Psoas muscle (tissue), 8 donors: ENCODE measurements at places on chromosomes 16 and 17.

DNA sequence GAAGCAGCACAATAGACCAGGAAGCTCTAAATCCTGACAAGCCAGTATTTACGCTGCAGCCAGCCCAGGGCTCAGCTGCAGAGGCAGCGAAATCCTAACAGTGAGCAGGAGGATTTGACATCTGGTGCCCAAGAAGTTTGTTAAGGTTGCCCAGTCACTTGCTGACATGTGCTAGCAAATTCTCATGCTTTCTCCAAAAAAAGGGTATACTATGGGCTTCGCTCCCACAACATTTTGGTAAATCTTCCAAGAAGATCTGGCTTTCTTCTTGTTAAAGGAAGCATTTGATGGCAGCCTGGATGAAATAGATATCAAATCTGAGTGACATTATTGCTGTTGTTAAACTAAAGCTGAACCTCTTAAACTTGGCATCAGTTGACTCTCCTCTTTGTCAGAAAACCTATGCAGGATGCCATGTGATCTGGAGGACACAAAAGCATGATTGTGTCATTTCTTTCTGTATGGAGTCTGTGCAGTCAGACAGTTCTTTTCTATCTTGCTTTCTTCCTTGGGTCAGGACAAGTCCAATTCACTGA lies 949.7 kb upstream of the RBFOX1 start:
- no peak for DNase-seq

DNA sequence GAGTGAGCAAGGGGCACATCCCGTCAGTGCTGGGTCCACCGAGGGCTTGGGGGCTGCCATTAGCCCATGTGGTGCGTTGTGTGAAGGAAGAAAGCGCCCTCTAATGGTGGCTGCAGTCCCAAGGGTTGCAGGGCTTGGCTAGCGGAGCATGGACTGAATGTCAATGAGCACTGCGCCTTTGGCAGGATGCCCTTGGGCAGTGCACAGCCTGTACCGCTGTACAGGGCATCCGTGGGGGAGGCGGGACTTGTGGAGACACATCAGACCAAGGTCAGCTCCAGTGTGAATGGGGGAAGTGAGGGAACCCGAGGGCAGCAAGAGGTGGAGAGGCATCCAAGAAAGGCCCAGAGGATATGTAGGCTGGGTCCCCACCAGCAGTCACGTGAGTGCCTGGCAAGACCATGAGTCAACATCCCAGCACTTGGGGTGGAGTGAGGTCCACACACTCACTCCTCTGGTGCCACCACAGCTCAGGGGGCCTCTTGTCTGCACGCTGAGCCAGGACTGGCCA lies 75.5 kb upstream of the MED9 start:
- DNase-seq = peak; percentile 46

DNA sequence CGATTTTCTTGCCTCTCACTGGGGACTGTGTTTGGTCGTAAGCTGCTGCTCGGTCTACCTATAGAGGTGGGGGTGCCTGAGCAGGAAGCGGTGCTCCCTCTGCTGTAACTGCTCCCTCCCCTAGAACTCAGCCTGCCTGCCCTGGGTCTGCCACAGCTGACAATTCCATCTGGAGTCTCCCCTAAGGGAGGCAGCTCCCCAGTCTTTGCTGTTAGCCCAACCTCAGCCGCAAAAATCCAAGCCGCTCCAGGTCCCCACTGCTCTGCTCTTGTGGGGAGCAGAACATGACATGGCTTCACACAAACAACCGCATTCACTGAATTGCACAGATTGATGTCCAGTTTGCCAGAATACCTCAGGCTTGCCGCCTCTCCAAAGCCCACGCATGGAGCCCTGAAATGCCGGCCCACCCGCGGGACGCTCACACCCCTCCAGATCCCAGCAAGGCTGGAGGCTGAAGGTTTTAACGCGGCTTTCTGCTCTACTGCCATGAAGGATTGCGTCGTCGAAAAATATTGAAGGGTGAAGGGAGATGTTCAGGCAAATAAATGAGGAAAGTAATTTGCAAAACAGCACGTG lies 221.5 kb upstream of the FOXF1 start:
- DNase-seq = no peak

DNA sequence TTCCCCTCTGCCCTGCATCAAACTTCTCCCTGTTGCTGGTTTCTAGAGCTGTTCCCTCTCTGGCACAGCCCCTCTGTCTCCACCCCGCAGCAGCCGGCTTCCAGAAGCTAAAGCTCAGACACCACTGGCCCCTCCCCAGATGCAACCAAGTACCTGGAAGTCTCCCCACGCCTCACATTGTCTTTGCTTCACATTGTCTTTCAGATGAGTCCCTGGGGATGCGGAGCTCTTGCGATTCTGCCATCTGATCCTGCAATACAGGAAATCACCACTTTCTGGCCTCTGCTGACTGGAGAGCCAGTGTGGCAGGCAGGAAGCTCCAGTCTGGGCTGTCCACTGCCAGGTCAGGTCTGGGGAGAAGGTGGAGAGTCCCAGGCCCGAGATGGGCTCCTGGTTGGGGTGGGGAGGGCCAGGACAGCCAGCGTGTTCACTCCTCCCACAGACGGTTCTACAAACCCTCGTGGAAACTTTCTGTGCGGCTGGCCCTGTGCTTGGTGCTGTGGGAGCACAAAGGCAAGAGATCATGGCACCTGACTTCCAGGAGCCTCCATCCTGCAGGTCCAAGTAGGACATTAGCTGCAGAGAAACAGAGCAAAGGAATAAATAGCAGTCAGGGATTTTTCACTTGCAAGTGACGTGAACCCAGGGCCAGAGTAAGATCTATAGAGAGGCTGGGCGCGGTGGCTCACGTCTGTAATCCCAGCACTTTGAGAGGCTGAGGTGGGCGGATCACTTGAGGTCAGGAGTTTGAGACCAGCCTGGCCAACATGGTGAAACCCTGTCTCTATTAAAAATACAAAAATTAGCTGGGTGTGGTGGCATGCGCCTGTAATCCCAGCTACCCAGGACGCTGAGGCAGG lies 47.9 kb upstream of the MAP3K14 start:
- no peak for DNase-seq

- no peak for DNase-seq
Measured at GRCh38 chr16:26970292-26970691, 96.4 kb upstream of the C16orf82 start.

GRCh38 chr17:10112962-10113361 lies 85.4 kb downstream of the GAS7 start:
- DNase-seq = no peak

GRCh38 chr16:79186196-79186595 lies 414.3 kb downstream of the MAF start:
- DNase-seq = no peak

DNA sequence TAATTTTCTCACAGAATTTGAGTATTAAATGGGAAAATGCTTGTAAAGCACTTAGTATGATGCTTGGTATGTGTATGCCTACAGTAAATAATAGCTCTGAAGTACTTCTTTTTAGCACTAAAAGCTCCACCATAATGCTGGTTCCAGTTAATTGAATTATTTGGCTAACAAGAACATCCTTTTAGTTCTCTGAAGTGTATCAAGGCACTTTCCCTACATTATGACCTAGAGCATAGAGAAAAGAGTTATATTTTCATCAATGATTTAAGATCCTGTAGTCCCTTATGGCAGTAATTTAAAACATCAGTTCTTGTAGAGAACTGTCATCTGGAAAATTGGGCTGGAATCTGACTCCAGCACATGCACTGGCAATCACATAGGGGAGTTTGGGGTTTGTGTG lies 21.9 kb upstream of the PHAF1 start:
- no peak for DNase-seq
